Fibroblast of mammary gland (primary cell): ENCODE measurements at places on chromosomes 6 and 20.
A peak's percentile ranks its signal among the peaks of the same experiment; 100 is the strongest.

DNA sequence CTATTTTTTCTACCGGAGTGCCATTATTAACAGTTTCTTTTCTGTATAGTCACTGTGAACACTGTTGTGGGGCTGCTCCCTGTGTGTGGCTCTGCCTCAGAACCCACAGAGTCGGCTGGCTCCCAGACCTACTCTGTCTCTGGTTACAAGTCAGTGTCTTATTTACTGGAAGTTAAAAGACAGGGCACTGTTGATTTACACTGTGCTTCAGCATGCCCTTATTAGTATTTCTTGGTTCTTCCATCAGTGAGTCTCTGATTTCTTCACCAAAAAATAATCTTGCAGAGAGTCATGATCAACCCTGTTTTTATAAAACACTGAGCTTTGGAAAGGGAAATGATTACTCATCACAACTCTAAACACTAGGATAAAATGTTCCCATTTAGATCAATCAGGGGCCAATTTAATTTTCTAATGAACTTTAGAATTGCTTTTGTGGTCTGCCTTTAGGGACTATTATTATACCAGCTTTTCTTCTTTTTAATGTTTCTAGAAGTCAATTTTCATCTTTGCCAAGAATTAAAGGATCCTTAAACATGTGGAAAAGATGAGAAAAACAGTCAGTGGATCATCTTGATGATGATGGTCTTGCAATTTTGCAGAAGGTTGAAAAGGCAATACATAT is 92.6 kb downstream of the UTRN start:
- peak; percentile 85 for DNase-seq

GRCh38 chr6:52324189-52324588 is 37.8 kb upstream of the PAQR8 start:
- no peak for DNase-seq

- DNase-seq, result no peak
These were observed 27.3 kb downstream of the MAPK14 start for GRCh38 chr6:36054956-36055355.

DNA sequence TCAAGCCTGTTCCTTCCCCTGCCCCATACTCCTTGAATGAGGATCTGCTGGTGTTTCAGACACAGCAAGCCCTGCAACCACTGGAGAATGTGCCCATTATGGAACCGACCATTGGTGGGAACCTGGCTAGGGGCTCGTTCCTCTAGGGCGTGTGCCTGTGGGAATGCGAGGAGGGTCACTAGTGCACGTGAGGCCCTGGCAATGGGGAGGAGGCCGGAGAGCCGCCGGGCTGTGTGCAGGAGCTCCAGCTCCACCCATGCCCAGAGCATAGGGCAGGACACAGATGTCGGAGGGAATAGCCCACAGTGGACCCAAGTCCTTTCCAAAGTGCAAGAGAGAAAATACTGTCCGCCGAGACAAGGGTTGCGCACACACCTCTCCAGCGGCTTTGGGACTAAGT is 99.3 kb downstream of the ERMARD start:
- no peak for DNase-seq

GRCh38 chr6:30100585-30101443 is 12.1 kb downstream of the TRIM31 start:
- no peak for DNase-seq
